ENCODE measurements at places on chromosomes 4 and X.

DNA sequence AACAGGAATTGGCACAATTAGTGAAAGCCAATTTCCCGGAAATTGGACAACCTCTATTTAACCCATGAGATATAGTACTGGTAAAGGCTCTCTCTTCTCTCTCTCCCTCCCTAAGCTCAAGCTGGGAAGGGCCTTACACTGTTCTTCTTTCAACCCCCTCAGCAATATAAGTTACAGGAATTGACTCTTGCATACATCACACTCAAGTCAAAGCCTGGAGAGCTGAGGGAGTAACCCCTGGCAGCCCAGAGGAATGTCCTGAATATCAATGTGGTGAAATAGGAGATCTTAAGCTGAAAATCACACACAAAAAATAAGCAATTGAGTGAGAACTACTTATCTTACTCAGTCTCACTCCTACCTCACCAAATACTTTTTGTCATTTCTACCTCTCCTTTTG, 186.9 kb upstream of the SPOCK3 start:
- no peak for DNase-seq

DNA sequence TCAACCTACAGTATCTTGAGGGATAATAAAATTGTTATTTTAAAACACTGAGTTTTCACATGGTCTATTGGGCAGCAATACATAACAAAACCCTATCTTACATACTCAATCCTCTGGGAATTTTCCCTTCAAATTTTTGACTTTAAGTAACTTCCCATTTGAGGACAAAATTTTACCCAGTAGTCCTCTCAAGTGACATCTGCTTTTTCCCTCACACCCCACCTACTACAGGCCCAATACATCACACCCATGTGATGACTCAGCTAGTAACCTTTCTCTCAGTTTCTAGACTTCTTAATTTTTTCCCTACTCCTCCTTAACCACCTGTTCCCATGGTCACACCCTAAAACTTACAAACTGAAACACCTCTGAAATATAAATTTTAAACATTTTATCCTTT, 12.2 kb upstream of the RAP1GDS1 start:
- no peak for DNase-seq

DNA sequence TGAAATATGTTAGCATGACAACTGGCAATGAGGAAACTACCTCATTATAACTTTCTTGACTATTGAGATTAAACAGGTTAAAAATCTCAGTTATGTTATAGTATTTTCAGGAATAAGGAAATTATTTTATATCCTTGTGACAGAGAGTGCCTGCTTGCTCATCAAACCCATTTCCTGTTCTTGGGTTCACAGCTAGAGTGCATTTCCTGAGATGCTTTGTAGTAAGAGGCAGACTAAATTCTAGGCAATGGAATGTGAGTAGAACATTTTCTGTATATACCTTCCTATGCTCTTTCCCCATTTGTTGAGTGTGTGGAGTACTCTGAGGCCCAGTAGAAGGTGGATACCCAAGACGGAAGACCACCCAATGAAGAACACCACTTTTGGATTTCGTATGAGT, 96.9 kb upstream of the CASK start:
- no peak for DNase-seq

DNA sequence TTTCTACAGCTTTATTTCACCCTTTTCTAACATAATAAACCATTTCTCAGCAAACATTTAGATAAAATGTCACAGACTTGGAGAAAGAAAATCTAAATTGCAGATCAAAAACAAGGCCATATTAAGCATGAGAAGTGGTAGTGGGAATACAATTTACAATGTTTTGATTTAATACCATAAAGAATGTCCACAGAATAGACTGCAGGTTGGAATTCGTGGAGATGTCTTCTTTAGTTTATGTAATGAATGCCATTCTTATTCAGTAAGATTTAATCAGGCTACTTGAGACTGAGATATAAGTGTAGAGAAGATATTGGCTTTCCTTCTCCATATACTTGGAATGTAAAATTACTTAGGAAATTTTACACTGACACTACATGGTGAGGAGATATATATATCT, 91.9 kb upstream of the ZFP42 start:
- DNase-seq: no peak

- DNase-seq: no peak
Observed at GRCh38 chr4:48299560-48299959, 29.9 kb upstream of the TEC start.

GRCh38 chrX:57595381-57595811, 3.6 kb downstream of the ZXDB start:
- DNase-seq: no peak

- no peak for DNase-seq
Observed at GRCh38 chr4:7049739-7050138, 6.6 kb downstream of the TADA2B start.

- no peak for DNase-seq
Observed at GRCh38 chrX:46953137-46953527, 40.9 kb downstream of the JADE3 start.

DNA sequence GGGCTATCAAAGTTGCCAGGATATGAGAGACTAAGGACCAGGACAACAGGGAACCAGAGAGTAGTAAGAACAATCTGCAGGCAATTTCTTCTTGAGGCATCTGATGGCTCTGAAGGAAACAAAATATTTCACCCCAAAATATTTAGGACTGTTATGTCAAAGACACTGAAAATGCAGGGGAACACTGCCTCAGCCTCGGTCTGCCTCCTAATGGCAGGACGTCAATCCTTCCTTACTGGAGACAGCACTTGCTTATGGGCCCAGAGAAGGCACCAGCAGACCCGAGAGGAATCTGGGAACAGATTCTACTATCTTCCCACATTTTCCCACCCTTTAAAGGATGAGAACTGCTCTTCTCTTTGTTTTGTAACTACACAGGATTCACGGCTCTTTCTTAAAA, 23.3 kb downstream of the RNF150 start:
- DNase-seq: no peak

- DNase-seq: no peak
Observed at GRCh38 chr4:166724369-166724768, 509.9 kb downstream of the SPOCK3 start.

- no peak for DNase-seq
Observed at GRCh38 chrX:154348114-154348531, 26.3 kb downstream of the FLNA start.

DNA sequence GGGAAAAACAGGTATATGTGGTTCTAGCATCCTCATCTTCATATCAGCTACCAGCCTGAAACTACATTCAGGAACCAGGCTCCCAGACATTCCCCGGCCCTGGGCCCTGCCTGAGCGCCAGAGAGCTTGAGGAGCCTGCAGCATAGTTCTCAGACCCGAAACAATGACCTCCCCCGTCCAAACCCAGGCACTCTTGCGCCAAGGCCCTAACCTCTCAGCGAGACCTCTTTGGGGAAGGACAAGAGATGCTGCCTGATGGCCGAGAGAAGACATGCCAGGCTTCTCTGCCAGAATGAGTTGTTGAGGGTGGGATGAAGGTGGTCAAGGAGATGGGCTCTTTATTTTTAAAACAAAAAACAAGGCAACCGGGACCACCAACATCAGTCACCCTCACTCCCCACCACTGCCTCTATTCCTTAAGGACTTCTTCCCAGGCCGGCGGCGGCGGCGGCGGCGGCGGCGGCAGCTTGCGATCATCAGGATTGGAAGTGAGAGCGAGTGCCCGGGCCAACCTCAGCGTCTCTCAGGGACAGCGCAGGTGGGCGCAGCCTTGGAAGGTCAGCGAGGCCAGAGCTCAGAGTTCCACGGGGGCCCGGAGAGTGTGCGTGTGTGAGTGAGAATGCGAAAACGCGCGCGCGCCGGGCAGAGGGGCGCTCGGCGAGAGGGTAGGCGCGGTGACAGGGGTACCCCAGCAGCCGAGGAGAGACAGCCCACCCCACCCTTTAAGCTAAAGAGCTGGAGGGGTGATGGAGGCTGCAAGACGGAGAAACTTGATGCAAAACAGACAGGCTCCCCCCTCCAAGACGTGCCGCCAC, 601 bp downstream of the INPP4B start:
- no peak for DNase-seq

DNA sequence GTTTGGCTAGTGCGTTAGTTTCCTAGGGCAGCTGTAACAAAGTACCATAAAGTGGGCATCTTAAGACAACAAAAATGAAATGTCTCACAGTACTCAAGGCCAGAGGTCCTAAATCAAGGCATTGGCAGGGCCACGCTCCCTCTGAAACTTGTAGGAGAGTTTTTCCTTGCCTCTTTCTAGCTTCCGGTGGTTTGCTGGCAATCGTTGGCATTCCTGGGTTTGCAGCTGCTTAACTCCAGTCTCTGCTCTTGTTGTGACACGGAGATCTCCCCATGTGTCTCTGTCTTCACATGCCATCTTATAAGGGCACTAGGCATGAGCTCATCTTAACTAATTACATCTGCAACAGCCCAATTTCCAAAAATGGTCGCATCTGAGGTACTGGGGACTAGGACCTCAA, 362.0 kb upstream of the BOD1L1 start:
- no peak for DNase-seq

GRCh38 chr4:88841635-88842034, 144.0 kb upstream of the NAP1L5 start:
- DNase-seq: no peak

- DNase-seq: no peak
Observed at GRCh38 chr4:137299281-137299680, 233.0 kb downstream of the PCDH18 start.

DNA sequence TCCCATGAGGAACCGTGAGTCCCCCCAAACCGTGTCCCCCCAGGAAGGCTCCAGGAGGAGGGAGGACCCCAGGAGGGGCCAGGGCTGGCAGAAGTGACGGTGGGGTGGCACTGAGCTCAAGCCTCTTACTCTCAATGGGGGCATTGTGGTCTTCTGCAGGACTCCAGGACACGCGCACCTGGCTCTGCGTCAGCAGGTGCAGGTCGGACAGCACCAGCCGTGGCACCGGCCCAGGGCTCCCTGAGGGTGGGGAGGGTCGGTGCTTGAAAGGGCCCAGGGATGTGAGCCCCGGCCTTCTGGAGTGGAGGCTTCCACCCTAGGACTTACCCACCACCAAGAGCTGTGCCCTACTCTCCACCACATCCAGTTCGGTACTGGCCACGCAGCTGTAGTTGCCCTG, 18.3 kb downstream of the L1CAM start:
- DNase-seq: no peak

GRCh38 chr4:142354794-142355420, 491.2 kb downstream of the INPP4B start:
- DNase-seq: no peak

DNA sequence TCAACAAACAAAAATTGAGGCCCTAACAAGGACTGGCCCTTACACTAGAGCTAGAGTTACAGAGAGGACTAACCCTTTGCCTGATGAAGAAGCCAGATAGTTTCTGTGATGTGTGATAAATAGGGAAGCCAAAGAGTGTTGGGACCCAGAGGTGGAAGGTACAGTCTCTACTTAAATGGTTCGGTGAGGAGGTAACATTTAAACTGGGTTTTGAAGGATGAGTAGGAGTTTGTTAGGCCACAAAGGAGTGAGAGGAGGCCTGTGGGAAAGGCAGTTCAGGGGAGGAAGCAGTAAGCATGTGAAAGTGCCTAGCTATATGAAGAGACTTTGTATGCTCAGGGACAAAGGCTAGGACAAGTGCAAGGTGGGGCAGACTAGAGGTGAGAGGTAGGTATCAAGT, 23.8 kb upstream of the LIMCH1 start:
- no peak for DNase-seq

DNA sequence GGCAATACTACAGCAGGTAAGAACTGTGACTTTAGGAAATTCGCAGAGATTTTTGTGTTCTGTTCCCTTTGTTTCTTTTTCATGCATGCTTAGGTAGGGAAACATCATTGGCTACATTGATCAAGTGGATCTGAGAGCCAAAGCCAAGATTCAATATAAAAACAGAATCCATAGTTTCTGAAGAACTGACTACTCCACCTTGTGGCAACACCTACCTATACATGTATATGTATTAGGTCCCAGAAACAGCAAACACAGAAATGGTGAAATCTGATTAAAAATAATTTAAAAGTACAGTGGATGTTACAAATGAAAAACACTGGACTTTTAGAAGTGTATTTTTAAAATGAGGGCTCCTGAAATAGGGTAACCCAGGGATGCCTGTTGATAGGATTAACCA, 322.6 kb upstream of the MAOA start:
- no peak for DNase-seq

DNA sequence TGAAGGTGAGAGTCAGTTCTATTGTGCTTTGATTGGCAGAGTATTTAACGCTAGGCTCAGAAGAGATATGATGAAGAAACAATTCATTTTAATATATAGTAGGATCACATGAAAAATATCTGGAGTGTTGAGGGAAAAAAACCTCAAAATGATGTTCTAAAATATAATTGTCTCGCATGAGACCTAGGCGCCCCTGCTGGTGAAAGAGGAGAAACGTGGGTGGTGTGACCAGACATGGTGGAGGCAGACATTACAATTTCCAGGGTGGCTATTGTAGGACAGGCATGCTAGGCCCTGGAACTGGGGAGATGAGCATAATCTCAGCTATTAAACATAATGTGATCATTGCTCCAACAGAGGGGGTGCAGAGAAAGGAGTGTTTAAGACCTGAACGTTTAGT, 210.0 kb downstream of the HS3ST1 start:
- DNase-seq: no peak

- no peak for DNase-seq
Observed at GRCh38 chrX:101230636-101231035, 11.1 kb downstream of the DRP2 start.

DNA sequence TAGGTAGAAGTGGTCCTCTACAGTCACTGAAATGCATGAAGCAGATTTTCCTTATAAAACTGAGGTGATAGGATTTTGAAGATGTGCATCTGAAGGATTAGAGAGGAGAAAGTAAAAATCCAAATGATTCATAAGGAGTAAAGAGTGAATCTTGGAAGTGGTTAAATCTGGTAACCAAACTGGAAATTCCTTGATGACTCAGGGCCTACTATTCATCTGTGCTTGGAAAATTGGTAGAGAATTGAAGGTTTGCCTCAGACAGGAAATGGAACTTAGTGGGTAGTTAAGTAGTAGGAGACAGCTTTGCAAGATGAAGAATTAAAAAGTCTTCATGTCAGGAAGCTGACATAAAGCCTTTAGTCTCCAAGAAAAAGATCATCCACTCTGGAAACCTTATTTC, 368.9 kb upstream of the CTSO start:
- DNase-seq: no peak

- no peak for DNase-seq
Observed at GRCh38 chr4:101762025-101762424, 28.5 kb upstream of the BANK1 start.

GRCh38 chrX:150897421-150898320, 797 bp downstream of the CD99L2 start:
- peak; percentile 6 for DNase-seq
